ENCODE measurements at places on chromosomes 5 and 9.
A peak's percentile ranks its signal among the peaks of the same experiment; 100 is the strongest.

- DNase-seq = no peak
These were observed 283.8 kb downstream of the NTRK2 start for GRCh38 chr9:84953252-84953773.

GRCh38 chr5:52886206-52886605 is 98.5 kb downstream of the ITGA1 start:
- no peak for DNase-seq

GRCh38 chr5:152439791-152440190 is 34.7 kb upstream of the NMUR2 start:
- DNase-seq = no peak

DNA sequence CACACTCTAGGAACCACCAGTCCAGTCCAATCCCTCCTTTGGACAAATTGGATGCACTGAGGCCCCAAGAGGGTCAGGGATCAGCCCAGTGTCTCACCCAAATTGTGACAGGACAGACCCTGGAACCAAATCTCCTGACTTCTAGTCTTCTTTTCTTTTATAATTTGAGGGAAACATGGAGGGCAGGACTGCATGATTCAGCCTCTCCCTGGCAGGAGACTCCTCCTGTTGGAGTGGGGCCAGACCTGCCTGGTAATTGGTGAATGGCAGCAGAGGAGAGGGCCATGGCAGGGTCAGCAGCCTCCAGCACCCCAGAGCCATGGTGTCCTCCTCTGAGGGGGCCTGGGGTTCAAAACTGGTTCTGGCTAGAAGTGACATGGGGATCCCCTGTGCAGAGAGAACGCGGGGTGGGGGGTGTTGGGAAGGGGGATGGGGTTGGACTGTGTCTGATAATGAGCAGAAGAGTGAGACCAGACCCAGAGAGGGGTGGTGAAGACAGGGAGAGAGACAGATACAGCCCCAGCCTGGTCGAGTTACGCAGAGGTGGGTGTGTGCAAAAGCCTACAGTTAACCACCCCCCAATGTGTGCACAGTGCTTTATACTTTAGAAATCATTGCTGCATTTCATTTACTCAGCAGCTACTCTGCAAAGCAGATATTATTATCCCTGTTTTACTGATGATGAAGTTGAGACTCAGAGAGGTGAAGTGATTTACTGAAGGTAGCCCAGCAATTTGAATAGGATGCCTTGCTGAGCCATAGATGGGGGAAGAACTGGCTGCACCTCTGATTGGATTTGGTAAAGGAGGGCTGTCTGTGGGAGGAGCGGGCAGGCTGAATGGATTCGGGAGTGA is 3.8 kb upstream of the SYNPO start:
- DNase-seq = peak; percentile 70

DNA sequence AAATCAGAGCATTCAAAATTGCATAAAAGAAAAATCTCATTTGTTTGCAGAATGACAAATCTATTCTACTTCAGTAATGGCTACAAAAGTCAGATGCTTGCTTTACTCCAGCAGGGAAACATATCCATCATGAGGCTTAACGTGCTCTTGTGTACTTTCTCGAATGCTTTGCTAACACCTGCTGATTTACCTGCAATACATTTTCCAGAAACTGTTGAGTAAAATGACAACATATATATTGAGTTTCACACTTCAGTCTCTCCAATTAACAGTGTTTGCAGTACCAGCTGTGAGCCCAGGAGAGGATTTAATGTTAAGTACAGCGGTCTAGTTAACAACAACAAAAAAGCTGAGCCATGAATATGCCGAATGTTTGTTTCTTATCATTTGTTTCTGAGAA is 391.5 kb upstream of the SMC2 start:
- no peak for DNase-seq

Measured in omental fat pad (tissue), 4 donors.